M059J (cell line): ENCODE measurements at places on chromosomes 6 and 20. TPM values are rescaled to one million over a fixed set of nuclear protein-coding genes. Genes with fewer than 3 reads are reported as not detected.

ANGPT4 gene
- total RNA-seq, result not detected in 2 replicates

GRCh38 chr20:12528591-12529041 is 480.2 kb upstream of the SPTLC3 start:
- DNase-seq, result no peak

GRCh38 chr20:17273717-17274116 is 46.9 kb downstream of the PCSK2 start:
- no peak for DNase-seq

F13A1 gene
- total RNA-seq, result not detected in 2 replicates

DNA sequence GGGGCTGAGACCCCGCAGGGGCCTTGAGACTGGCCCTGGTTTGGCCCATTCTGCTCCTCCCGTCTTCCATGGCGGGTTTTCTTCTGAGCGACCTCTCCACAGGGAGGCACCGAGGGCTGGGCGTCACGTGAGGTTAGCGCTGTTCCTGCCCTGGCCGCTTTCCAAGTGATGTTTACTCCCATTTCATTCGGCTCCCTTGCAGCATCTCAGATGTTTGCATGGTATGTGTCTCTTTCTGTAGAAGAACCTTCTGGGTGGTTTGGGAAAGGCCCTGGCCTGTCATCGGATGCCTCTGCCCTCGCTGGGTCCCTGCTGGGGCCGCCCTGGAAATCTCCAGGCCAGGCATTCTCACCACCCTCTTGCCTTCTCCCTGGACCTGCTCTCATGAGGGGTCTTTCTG is 17.3 kb downstream of the RAMACL start:
- DNase-seq, result no peak

DNA sequence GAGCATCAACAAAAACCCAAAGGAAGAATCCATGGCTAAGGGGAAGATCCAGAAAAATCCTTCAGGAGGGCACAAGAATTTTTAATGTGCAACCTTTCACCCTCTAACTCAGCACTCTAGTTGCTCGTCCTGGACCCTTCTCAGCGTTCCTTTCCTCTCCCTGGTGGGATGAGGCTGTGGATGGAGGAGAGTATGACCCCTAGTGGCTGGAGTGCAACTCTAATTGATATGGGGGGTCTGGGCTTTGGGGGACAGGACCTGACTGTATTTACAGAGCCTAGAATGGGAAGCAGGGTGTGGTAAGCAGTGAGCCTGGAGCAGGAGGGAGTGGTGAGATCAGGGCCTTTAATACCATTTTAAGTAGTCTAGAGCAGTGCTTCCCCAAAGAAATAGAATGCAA is 83.9 kb upstream of the CEP85L start:
- no peak for DNase-seq

DNA sequence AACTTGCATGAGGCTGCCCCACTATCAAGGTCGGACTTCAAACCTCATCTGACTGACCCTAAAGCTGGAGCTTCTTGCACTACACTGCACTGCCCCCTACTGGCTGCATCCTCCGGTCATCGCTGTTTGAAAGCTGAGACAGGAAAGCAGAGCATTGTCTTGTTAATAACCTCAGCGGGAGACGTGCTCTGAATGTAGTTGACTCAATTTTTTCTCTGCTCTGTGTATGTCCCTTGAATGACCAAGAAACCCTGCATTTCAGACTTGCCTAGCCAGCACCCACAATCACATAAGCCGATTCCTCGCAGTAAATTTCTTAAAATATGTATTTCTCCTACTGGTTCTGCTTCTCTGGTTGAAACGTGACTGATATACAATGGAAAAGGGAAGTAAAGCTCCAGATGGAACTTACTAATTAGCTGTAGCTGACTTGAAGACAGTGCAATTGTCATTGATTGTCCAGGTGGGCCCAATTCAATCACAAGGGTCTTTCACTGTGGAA is 27.8 kb downstream of the TCF21 start:
- peak; percentile 87 for DNase-seq

DNA sequence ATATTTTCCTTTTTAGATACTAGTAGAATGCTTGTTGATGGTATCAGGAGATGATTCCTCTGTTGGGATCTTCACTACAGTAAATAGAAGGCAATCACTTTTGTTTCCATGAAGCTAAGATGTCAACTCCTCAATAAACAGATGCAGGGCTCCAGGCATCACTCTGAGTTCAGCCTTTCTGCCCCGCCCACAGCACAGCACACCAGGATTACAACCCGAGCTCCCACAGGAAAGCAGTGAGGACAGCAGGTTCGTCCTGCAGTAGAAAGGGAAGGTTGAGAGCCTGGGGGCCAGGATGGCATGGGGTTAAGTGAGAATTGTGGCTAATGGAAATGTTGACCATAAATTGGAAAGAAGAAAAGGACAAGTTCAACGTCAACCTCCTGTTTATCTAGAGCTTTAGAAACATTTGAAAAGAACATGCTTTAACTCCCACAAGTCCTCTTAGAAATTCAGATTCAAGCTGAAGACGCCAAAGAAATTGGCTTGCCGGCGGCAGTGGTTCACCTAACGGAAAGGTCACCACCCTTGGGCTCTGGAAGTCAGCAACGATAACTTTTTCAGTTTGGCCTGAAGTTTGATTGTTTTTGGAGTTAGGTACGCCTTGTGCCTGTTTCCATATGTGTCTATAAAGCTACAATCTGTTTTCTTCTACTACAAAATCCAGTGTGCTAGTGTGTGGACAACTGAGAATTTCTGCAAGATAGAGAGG is 144.4 kb upstream of the PDE10A start:
- no peak for DNase-seq

- peak; percentile 49 for DNase-seq
Measured at GRCh38 chr6:109790131-109790530, 99.0 kb downstream of the FIG4 start.

ABT1 gene
- 20.4 and 25.7 TPM in 2 replicates for total RNA-seq

PLN gene
- total RNA-seq, result 0.05 TPM in 2 replicates
